ENCODE measurements at places on chromosomes 3 and 15. TPM values are rescaled to one million over a fixed set of nuclear protein-coding genes. Genes with fewer than 3 reads are reported as not detected.

Gene HTR3E
- total RNA-seq: not detected

Gene TM4SF1
- total RNA-seq: 7.9 TPM

Gene SAXO2
- total RNA-seq: 0.71 TPM

Gene LDHAL6B
- total RNA-seq: not detected

Gene ZNF80
- not detected for total RNA-seq

Gene RTP3
- 12.2 TPM for total RNA-seq

Gene TMEM207
- total RNA-seq: not detected

Measured in right lobe of liver (tissue), 6 donors.